ENCODE measurements at places on chromosomes 7 and 10. TPM values are rescaled to one million over a fixed set of nuclear protein-coding genes. Genes with fewer than 3 reads are reported as not detected.

DNA sequence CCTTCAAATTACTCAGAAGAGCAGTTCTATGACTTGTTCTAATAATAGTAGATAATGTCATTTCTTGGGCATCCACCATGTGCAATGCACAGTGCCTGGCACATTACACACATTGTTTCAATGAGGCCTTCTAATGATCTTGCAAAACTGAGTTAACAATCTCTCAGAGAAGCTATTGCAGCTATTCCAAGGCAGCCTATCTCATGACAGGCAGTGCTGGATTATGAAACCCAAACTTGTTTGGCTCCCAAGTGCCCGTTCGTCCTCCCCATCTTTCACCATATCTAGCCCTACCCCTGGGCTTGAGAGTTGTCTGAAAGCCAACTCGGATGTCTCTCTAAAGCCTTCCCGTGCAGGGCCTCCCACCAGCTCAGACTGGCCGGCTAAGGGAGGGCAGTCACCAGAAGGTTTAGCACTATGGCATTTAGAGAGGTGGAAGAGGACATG, 405.1 kb downstream of the PLXNA4 start:
- no peak overlapping the region for H3K27ac ChIP-seq
- DNase-seq: no peak
- H3K27me3 ChIP-seq: peaks cover 54% of the 10 kb centered on the region
- no peak overlapping the region for H3K4me3 ChIP-seq
- no peaks in the 10 kb centered on the region for H3K36me3 ChIP-seq

GRCh38 chr7:12942609-12943008, 255.2 kb downstream of the ARL4A start:
- H3K27me3 ChIP-seq: no peaks in the 10 kb centered on the region
- peak overlapping the region; percentile 77 for H3K27ac ChIP-seq
- DNase-seq: no peak
- peaks cover 16% of the 10 kb centered on the region for H3K4me1 ChIP-seq
- peaks cover 16% of the 10 kb centered on the region for H3K36me3 ChIP-seq

DNA sequence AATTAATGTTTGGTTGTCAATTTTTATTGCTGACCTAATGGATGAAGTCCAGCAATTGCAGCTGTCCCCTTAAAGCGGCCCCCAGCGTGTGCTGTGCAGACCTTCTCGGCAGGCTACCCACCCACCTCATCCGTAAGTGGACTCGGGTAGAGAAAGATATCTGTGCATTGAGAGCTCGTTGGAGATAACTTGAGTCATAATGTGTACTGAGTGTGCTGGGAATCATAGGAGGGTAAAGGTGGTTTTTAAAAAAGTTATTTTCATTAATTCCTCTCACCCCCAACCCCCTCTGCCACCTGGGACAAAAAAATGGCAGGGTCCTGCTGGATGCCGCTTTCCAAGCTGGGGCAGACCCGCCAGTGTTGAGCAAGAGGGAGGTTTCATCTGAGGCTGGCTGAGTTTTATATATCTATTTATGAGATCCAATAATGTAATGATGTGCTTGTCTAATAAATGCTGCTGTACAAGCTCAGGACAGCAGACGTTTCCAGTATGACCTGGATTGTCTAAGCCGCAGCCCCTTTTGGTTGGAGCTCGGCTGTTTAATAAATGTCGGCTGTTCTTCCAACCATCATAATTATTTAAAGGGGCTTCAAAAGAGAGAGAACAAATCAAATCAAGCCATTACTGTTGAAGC, 119.1 kb downstream of the NKX6-2 start:
- no peaks in the 10 kb centered on the region for H3K27me3 ChIP-seq
- peaks cover 2% of the 10 kb centered on the region for H3K4me1 ChIP-seq
- H3K4me3 ChIP-seq: no peak overlapping the region
- H3K27ac ChIP-seq: no peak overlapping the region

Gene ANKRD61
- total RNA-seq: 0.29 TPM

Gene ZPBP
- not detected for total RNA-seq

Gene LBX1
- total RNA-seq: not detected

Gene PNLIPRP1
- not detected for total RNA-seq

Gene VAX1
- total RNA-seq: not detected

GRCh38 chr10:12130237-12130872, 878 bp downstream of the SEC61A2 start:
- H3K4me3 ChIP-seq: peak overlapping the region; percentile 86
- H3K27me3 ChIP-seq: no peaks in the 10 kb centered on the region
- no peak for DNase-seq
- peaks cover 7% of the 10 kb centered on the region for H3K36me3 ChIP-seq
- H3K4me1 ChIP-seq: peaks cover 4% of the 10 kb centered on the region
